ENCODE measurements at places on chromosomes 2 and 18.

DNA sequence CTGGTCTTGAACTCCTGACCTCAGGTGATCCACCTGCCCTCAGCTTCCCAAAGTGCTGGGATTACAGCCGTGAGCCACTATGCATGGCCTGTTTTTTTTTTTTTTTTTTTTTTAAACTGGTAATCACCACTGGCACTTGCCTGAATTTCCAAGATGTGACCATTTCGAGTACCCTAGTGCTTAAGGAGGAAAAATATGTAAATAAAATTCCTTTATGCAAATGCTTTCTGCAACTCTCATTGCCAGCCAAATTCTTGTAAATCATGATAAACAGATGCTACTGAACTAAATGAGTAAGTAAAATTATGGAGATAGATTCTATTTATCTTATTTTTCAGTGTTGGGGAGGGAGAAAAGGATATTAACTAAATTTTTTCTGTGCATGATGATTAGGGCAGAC is 18.6 kb downstream of the CDCA7 start:
- no peaks in the 10 kb centered on the region for H3K27me3 ChIP-seq
- peaks cover 41% of the 10 kb centered on the region for H3K36me3 ChIP-seq
- peaks cover 20% of the 10 kb centered on the region for H3K4me1 ChIP-seq
- H3K4me3 ChIP-seq: no peak overlapping the region
- no peak overlapping the region for H3K27ac ChIP-seq

DNA sequence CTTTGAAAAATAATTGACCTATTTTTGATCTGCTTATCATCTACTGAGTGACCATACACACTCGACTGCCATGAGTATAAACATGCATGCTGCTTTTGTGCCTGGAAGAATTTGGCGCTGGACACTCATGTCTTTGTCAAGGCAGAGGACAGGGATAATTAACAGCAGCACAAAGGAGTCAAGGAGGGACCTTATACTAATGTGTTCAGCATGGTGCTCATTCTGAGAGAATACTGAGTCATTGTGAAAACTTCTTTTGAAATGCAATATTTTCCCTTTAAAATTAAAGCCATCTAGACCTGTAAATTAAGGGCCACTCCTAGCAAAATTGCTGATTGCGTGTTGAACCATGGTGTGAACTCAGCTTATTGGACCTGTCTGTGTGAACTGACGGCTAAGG is 116.3 kb downstream of the ZNF532 start:
- H3K36me3 ChIP-seq: no peaks in the 10 kb centered on the region
- no peak overlapping the region for H3K27ac ChIP-seq
- no peaks in the 10 kb centered on the region for H3K4me1 ChIP-seq
- no peaks in the 10 kb centered on the region for H3K27me3 ChIP-seq
- DNase-seq: no peak
- no peak overlapping the region for H3K4me3 ChIP-seq

DNA sequence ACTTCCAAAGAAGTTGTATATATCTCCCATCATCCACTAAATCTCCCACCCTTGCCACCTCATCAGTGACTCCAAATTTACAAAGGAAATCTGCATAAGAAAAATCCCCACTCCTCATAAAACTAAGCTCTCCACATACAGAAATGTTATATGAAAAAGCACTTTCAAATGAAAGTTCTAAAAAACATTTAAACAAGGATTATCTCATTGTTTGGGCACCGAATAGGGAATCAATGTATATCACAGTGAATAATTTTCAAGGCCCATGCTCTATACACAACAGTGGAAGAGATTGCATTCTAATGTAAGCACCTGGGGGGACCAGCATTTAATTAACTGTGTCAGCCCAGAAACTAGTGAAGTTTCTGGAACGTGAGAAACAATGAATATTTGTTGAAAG is 70.1 kb downstream of the OSR1 start:
- no peak overlapping the region for H3K27ac ChIP-seq
- no peak overlapping the region for H3K4me3 ChIP-seq
- peaks cover 3% of the 10 kb centered on the region for H3K4me1 ChIP-seq

- H3K27ac ChIP-seq: peak overlapping the region; percentile 86
- peaks cover 44% of the 10 kb centered on the region for H3K4me1 ChIP-seq
- H3K27me3 ChIP-seq: no peaks in the 10 kb centered on the region
- DNase-seq: no peak
Observed at GRCh38 chr2:65055422-65056214, 598 bp upstream of the CEP68 start.

DNA sequence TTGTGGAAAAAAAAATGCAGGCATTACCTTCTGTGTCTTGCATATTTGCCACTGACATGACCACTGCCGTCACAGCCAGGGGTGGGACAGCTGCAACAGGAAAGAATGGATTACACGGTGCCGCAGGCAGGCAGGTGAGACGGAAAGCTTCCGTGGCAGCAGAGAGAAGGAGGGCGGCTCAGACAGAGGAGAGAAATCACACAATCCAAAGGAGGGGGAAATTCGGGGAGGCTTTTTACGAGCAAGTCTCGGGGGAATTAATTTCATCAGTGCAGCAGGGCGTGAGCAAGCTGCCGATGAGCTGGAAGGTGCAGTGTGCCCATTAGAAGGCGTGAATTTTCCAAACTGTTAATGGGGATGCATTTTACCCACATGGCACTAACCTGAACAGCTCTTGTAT is 234.8 kb upstream of the PXDN start:
- H3K4me1 ChIP-seq: no peaks in the 10 kb centered on the region
- no peak for DNase-seq
- H3K27ac ChIP-seq: no peak overlapping the region
- no peaks in the 10 kb centered on the region for H3K36me3 ChIP-seq

- H3K4me3 ChIP-seq: no peak overlapping the region
- H3K27ac ChIP-seq: no peak overlapping the region
- H3K36me3 ChIP-seq: no peaks in the 10 kb centered on the region
- no peak for DNase-seq
- no peaks in the 10 kb centered on the region for H3K27me3 ChIP-seq
- H3K4me1 ChIP-seq: no peaks in the 10 kb centered on the region
Observed at GRCh38 chr2:71700041-71700657, 246.8 kb downstream of the DYSF start.

DNA sequence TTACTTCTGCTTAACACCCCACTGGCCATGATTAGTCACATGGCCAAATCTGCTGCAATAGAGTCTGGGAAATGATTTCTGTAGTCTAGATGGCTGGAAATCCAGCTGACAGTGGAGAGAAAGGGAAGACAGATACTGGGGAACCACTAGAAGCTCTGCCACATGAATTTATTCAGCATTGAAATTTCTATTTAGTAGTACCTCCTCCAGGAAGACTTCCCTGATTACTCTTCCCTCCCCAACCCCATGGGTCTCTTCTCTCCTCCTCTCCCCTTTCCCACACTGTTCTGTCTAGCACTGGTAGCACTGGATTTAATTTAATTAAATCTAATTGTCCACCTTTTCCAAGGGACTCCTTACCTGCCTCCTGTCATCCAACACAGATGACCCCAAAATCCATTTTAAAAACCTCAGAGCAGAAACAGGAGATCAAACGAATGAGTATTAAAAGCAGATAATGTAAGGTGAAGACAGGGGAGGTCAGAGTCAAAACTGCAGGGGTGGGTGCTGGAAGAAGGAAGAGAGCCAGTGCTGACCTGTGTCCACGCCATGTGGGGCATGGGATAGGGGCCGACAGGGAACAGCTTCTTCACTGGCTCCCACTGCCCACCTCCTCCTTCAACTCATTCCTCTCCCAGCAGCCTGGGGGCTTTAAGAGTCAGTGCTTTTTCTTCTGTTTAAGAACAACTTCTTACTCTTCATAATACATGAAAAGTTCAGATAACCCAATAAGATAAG is 169.2 kb upstream of the HS6ST1 start:
- H3K4me3 ChIP-seq: no peak overlapping the region
- H3K27me3 ChIP-seq: peaks cover 29% of the 10 kb centered on the region
- H3K27ac ChIP-seq: no peak overlapping the region
- DNase-seq: no peak
- peaks cover 15% of the 10 kb centered on the region for H3K4me1 ChIP-seq

DNA sequence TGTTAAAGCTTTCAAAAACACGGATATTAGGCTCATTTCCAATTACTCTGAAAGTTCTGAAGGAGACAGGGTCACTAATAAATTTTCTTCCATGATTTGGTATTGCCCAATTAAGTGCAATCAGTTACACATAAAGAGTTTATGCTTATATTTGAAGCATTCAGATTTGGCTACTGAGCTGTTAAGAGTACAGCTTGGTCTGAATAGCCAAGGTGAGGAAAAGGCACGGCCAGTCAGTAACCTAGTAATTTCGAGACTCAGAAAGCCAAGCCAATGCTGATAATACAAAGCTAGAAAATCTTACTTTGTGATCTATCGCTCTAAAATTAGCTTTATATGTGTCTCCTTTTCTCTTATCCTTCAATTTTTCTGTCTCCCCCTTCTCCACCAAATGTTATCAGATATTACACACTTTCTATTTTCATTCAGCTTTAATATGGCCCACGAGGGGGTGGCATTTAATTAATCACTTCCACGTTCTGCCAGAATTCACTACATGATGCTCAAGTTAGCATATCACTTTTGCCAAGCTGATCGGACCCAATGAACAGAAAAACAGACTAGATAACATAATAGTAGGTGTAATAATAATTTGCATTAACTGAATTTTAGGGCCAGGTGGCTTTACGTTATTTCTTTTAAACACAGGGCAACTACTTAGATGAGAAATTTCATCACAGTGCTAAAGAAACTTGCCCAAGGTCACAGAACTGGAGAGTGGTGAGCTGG is 138.4 kb downstream of the TCF4 start:
- H3K27ac ChIP-seq: no peak overlapping the region
- H3K27me3 ChIP-seq: no peaks in the 10 kb centered on the region
- no peak overlapping the region for H3K4me3 ChIP-seq
- no peaks in the 10 kb centered on the region for H3K4me1 ChIP-seq
- H3K36me3 ChIP-seq: no peaks in the 10 kb centered on the region

DNA sequence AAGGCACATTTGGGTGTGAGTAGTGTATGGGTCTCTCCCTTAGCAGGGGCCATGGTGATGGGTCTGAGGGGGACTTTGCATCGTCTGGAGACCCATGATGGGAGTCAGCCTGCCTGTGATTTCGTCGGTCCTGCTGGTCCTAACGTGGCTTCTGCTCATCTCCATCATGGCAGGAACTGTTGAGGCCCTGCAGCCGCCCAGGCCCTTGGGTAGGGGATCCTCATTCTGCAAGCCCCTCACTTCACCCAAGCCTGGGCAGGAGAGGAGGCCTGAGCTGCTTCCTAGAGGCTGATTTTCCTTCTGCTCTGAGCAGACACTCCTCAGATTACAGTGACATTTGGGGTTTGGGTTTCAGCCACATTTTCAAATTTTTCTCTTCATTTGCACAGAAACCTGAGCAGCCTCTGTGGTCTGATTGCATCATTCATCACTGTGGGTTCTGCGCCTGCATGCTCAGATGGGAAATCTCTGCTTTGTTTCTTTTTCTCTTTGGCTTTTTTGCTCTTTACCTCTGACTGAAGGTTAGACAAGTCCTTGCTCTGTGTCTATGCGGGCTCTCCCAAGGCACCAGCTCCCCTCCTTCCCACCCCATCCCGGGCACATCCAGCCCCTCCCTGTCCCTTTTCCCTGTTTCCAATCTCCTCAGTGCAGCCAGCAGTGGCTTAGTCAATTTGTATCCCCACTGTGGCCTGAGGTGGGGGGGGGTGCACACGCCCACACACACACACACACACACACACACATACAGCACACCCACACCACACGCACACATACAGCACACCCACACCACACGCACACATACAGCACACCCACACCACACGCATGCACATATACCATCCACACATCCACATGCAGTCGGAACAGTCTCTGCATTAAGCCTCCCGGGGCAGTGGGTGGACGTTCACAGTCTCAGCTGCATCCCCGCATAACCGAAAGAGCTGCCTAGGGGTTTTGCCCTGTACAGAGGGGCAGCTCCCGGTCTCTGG is 305.4 kb upstream of the HS6ST1 start:
- peaks cover 18% of the 10 kb centered on the region for H3K4me1 ChIP-seq
- H3K27ac ChIP-seq: peak overlapping the region; percentile 13
- H3K4me3 ChIP-seq: peak overlapping the region; percentile 54
- peaks cover 47% of the 10 kb centered on the region for H3K27me3 ChIP-seq
- no peaks in the 10 kb centered on the region for H3K36me3 ChIP-seq

DNA sequence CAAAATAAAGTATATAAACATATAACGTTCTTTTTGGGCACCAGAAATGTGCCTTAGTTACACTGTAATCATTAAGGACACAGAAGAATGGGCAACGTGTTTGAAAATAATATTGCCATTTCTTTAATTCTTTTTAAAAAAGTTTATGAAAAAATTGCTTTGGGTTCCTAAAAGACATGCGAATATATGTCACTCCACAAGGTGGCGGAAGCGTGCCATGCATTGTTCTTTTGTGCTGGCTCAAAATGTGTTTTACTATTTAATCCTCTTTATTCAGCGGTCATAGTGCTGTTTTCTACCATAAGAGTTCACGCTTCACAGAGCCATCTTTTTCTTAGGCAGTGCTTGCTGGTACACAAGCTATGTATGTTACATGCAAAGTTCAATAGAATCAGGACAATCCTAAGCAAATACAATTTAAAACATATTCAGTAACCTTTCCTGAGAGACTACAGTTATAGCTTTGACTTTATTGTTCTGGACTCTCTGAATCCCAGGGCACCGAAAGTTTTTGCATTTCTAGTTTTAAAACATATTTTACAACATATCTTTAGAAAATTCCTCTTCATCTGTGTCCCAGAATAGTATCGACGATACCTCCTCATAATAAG is 147.8 kb upstream of the ERBB4 start:
- H3K27ac ChIP-seq: no peak overlapping the region
- no peaks in the 10 kb centered on the region for H3K36me3 ChIP-seq
- peaks cover 5% of the 10 kb centered on the region for H3K27me3 ChIP-seq
- DNase-seq: peak; percentile 16
- peaks cover 2% of the 10 kb centered on the region for H3K4me1 ChIP-seq
- no peak overlapping the region for H3K4me3 ChIP-seq

DNA sequence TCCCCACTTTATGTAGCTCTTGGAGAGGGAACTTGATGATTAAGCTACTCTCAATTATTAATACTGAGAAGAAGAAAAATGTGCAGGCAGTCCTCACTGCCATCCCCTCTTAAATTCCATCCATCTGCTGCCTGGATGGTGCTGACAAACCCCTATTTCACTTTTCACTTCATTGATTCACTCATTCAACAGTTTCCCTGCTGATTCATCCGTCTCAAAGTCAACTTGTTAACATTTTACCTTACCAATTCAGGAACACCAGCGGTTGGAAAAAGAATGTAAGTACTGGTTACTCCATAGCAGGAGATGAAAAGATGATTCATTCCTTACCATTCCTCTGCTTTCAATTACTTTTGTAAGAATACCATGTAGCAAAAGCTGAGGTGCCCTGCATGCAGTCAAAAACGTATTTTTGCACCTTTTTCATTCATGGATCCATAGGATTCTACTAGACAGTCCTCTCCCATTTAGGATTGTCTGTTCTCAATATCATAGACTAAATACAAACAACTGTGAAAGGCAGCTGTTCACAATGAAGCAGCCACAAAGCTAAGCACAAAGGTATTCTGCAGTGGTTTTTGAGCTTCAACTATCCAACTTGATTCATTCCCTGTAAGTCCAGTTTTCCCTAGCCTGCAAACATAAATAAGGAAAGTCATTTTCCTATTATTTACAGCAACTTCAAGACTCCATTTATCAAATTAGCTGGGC is 262.0 kb downstream of the MREG start:
- no peaks in the 10 kb centered on the region for H3K27me3 ChIP-seq
- H3K4me3 ChIP-seq: no peak overlapping the region
- H3K27ac ChIP-seq: no peak overlapping the region
- no peak for DNase-seq
- H3K36me3 ChIP-seq: no peaks in the 10 kb centered on the region
- H3K4me1 ChIP-seq: peaks cover 27% of the 10 kb centered on the region

- DNase-seq: no peak
- peaks cover 5% of the 10 kb centered on the region for H3K27me3 ChIP-seq
- no peak overlapping the region for H3K4me3 ChIP-seq
- no peak overlapping the region for H3K27ac ChIP-seq
- H3K36me3 ChIP-seq: no peaks in the 10 kb centered on the region
Observed at GRCh38 chr2:33602201-33602830, 3.2 kb upstream of the FAM98A start.
